ENCODE measurements at places on chromosomes 7 and 10.

GRCh38 chr7:35988818-35989217 lies 164.2 kb upstream of the EEPD1 start:
- DNase-seq: peak; percentile 85

GRCh38 chr10:75239096-75239790 lies 3.5 kb upstream of the COMTD1 start:
- DNase-seq: no peak

GRCh38 chr10:7302392-7302906 lies 108.4 kb downstream of the SFMBT2 start:
- DNase-seq: no peak

GRCh38 chr7:139914306-139915267 lies 85.5 kb downstream of the TBXAS1 start:
- no peak for DNase-seq

DNA sequence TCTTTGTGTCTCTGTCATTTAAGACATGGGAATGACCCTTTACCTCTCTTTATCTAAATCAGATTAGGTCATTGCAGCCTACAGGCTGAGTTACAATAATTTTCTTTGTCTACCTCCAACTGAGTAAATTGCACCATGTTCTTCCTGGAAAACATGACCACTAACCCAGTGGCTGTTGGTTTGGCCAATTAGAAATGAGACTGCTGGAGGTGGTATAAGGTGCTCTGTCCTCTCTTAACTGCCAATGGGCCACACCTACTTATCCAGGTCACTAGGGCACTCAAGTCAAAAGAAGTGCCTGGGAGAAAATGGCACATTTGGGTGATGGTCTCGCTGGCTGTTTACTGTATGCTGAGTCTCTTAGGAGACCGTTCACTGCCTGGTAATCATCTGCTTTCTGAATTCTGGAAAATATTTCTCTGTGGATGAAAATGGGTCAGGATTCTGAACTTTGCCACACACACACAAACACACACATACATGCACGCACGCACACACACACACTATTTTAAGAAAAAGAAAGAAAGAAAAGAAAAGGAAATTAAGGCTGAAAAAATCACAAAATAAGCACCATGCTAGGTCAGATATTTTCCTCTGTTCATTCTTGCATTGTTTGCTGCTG lies 16.4 kb downstream of the STAMBPL1 start:
- DNase-seq: no peak

Measured in muscle of back (tissue), 13 donors.